HuH-7 (cell line): ENCODE measurements at places on chromosomes 2 and 18.
A peak's percentile ranks its signal among the peaks of the same experiment; 100 is the strongest.

DNA sequence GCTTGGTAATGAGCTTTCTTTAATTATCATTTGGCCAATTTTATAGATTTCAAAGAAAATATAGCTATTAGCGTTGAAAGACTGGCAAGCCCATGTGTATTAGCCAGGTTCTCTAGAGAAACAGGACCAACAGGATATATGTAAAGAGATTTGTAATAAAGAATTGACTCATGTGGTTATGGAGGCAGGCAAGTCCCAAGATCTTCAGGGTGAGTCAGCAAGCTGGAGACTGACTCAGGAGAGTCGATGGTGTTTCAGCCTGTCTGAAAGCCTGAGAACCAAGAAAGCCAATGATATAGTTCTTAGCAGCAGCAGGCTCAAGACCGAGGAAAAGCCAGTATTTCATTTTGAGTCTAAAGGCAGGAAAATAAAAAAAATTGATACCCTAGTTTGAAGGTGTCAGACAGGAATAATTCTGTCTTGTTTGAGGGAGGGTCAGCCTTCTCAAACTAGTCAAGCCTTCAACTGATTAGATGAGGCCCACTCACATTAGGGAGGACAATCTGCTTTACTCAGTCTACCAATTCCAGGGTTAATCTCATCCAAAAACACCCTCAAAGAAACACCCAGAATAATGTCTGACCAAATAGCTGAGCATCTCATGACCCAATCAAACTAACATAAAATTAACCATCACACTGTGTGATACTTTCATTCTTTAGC, 78.3 kb upstream of the CRIM1 start:
- DNase-seq: no peak

GRCh38 chr2:31060397-31060796, 77.8 kb downstream of the GALNT14 start:
- DNase-seq: no peak

GRCh38 chr2:224895377-224895776, 146.9 kb downstream of the DOCK10 start:
- DNase-seq: no peak

- DNase-seq: peak; percentile 48
Observed at GRCh38 chr2:29920130-29920577, 1.2 kb downstream of the ALK start.

DNA sequence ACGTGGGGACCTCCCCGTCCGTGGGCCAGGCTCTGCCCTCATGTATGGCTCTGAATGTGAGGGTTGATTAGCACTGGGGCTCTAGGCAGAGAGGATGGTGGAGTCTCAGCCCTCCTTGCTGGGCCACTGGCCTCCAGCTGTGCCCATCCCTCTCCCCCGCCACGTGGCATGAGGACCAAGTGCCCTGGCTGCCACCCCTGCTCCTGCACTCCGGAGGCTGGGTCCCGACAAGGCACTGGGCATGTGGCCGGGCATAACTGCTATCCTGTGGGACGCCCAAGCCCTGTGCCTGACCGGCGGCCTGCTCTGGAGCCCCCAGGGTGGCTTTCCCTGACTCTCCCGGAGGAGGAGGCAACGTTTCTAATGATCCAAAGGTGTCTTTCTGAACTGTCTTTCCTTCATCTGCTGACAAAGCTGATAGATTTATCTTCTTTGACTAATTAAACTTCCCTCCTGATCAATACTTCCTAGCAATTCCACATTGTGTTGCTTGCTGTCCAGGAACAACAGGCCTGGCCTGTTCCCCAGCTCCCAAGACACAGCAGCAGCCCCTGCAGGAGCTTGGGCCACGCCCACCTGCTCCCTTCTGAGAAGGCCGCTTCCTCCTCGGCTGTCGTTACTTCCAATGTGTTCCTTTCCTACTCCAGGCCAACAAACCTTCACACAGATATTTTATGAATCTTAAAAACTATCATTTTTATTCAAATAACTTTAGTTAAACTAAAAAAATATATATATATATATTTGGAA, 132.0 kb downstream of the SNTG2 start:
- DNase-seq: no peak

DNA sequence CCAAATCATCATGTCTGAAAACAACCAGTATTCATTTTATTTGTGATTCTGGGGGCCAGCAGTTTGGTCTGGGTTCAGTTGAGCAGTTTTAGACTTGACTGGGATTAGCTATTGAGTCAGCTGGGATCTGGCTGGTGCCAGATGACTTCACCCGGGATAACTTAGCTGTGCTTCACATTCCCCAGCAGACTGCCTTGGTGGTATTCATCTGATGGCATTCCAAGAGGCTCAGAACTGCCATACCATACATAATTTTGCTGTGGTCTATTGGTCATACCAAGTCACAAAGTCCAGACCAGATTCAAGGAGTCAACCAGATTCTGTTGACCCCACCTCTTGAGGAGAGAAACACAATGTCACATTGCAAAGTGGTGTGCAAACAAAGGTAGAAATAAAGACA, 7.8 kb upstream of the FSHR start:
- no peak for DNase-seq

DNA sequence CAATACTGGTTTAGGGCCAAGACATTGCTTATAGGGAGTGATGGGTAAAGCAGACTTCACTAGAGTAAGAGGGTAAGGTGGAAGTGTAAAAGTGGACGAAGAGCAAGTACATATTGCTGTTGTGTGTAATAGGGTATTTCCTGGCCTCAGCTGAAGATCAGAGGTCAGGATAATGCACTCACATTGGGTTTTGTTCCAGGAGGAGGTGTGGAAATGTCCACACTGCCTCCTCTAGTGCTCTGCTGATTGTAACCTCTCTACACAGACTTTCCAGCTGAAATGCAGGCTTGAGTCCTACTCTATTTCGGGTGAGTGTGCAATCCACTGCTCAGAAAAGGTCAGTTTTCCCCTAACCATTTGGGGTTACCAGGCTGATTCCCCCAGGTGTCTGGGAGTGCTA, 41.7 kb upstream of the PLA2R1 start:
- DNase-seq: no peak

DNA sequence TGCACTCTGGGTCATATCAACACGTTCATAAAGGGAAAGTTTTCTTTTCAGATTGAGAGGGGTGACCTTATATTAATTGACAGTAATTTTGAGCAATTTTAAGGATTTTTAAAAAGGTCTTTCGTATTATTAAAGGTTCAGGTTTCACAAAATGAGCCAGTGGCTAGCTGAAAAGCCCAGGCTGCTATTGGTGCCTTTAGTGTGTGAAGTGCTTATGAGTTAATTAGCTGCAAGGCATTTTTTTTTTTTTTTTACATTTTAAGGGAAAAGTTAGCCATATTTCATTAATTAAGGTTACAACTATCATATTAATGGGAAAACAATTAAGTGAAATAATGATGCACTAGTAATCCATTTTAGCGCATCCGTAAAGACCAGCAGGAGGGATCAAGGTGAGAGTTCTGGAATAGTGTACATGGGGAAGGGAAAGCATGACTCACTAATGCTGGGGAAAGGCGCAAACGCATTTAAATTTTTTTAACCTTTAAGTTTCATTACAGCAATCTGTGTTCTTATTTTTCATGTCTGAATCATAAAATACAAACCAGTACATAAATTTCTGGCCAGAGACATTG, 200.0 kb downstream of the ZNF407 start:
- no peak for DNase-seq

DNA sequence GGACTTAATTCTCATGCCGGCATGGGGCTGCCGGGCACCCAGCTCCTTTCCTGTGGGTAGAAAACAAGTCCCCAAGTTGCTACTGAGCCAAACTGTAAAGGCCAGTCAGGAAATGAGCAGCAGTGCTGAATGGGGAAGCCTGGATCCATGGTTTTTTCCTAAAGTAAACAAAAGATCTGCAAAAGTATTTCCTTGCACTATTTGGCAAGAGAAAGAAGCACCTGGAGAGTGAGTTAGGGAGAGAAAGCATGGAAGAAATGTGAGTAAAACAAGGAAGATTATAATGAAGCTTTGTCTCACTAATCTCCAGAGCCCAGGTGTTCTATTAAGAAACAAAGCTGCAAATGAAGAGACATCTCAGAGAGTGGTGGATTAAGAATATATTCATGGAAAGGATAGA, 117.6 kb downstream of the METTL8 start:
- no peak for DNase-seq

GRCh38 chr2:28419443-28420270, 27.0 kb downstream of the FOSL2 start:
- peak; percentile 38 for DNase-seq

DNA sequence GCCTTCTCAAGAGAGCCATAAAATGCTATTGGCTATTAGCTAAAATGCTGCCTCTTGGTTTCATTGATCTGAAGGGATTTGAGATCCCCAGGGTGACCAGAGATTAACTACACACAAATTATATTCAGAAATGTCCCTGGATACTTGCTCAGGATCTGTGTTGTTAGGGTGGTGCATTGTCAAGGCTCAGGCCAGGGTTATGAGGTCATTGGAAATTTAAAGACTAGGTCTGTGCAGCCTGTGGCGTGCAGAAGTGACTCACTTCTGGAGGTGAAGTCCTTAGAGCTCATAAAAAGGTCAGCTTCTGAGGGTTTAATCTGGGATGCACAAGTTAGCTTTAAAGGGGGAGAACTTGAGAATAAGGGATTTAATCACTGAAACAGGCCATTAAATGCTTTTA, 23.5 kb downstream of the LRRTM1 start:
- DNase-seq: no peak

- DNase-seq: no peak
Observed at GRCh38 chr18:49277395-49278036, 182.9 kb downstream of the DYM start.

- DNase-seq: no peak
Observed at GRCh38 chr2:11145350-11145749, 9.9 kb upstream of the SLC66A3 start.

DNA sequence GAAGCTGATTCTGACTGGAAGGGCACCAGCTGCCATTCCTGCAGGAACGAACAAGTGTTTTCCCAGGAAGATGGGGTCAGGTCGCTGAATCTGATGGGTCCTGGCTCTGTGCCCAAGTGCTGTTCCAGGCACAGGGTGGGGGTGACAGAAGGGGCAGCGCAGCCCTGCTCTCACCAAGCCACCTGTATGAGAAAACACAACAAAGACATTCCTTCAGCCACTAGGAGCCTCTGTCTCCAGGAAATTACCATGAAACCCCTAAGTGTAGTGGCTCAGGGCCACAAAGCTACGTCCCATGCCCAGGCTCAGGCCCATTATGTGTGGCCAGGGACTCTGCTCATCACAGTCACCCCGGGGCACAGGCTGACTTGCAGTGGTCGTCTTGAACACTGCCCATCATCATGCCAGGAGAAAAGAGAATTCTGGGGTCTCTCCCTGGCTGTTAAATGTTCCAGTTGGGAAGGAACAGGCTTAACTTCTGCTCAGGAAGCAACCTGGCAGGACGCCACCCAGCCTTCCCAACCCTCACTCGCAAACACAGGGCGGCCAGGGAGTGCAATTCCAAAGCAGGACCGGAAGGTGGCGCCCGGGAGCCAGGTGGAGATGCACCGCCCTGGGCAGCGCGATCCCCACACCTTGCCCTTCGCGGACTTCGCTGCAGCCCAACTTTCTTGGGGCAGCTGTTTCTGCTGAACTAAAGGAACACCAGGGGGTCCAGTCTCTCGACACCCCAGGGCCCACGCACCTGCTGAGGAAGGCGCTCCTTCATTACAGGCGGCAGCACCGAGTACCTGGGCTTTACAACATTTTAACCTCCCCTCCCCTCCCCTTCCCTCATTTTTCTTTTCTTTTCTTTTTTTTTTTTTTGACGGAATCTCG, 11.0 kb upstream of the SFTPB start:
- DNase-seq: peak; percentile 94

DNA sequence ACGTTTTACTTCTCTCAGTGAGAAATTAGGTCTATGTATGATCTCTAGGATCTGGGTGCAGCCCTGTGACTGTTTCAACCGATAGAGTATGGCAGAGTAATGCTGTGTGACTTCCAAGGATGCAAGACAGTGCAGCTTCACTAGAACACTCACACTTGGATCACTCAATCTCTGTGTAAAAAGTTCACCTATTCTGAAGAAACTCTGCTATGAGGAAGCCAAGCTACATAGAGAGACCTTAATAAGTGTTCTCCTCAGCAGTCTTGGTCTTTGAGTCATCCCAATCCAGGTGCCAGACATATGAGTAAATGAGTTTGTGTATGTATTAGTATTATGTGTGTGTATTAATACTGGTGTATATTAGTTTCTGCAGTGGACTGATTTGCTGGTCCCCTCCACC, 335.0 kb downstream of the NR4A2 start:
- DNase-seq: no peak

DNA sequence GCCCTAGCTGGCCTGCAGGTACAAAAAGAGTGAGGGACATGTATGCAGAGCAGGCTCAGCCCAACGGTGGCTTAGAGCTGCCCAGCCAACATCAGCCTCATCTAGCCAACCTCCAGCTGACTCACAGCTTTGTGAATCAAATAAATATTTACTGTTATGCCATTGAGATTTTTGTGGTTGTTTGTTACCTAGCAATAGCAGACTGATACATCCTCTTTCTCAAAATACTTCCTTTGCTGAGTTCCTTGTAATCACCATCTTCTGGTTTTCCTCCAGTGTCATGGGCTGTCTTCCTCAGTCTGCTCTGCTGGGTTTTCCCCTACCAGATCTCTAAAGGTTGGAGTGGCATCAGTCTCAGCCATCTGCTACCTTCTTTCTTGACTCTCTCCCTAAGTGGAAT, 126.6 kb upstream of the SLC1A4 start:
- no peak for DNase-seq

DNA sequence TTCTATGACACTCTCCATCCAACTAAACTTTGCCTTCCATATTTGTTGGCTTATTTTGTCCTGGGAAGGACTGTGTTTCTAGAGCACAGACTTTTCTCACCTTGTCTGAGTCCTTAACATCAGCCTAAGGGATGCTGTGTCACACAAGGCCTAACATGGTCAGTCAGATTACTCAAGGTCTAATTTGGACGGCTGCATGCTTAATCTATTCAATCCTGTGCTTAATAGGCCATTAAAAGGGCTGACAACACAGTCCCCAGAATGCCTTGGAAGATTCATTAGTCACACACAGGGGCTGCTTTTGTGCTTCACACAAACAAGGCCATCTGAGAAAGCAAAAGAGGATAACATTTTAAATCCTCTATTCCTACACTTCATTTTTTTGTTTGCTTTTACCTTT, 84.0 kb downstream of the DYNAP start:
- DNase-seq: no peak

DNA sequence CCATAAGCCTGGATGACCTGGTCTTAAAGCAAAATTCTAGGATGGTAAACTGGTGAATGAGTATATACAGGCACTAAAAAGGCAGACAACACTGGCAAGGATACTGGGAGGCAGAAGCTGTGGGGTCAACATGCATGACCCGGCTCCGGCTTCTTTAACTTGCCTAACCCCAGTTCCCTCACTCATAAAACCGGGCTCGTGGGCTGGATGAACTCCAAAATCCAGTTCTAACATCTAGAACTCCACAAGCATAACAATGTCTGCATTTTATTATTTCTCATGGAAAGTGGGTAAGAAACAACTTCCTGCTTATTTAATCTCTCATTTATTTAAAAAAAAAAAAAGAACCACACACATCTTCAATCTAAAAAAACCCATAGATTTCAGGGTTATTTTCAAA, 57.3 kb downstream of the FARSB start:
- no peak for DNase-seq

- DNase-seq: no peak
Observed at GRCh38 chr2:207881902-207882301, 112.2 kb upstream of the FZD5 start.
